ENCODE measurements at places on chromosomes 3 and 15.

DNA sequence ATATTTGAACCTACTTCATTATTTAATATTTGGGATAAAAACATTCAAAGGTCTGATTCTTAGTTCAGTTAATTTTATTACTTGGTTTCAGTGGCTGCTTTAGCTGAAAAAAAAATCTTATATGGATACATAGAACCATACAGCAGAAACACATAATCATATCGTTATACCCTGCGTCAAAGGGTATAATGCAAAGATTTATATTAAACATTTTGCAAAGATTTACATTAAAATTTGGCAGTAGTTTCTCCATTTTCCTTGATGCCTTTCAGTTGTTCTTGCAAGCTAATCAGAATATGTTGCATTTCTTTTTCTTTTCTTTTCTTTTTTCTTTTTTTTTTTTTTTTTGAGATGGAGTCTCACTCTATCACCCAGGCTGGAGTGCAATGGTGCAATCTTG is 31.4 kb downstream of the CLDN11 start:
- no peak for DNase-seq

DNA sequence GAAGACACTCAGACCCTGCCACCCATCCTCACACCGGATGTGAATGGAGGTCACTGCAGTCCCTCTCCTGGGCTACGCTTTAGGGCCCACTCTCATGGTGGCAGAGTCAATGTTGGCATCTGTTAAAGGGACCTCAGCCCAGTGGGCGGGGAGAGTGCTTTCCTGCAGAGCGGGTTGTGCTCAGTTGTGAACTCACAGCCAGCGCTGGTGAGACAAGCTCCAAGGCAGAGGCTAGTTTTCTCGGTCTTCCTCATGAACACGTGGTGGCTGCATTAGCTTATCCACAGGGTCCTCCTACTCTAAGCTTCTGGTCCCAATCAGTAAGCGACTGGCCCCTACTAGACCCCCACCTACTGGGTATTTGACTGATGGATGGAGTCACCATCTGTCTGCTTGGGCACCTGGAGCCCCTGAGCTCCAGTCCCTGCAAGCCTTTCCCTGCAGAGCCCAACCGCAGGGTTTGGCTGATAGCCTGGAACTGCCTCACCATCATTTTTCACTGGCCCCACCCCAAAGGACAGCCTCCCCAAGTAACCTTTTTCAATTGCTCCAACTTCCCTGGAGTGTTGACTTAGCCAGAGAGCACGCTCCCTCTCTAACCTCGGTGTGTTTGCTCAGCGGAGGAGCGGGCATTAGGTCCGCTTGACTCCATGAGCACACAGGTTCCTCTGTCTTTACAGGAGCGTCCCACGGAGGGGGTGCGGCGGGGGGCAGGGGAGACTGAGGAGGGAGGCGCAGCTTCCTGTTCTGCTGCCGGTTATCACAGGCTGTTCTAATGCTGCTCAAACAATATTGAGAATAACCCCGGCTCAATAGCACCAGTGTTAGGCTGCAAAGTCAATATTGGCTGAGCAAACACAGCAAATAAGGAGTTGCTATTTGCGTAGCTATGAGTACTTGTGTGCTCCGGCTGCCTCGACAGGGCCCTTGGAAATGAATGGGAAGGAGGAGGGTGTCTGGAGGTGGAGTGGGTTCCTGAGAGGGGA is 141.7 kb downstream of the RPLP1 start:
- DNase-seq: no peak

GRCh38 chr15:74240002-74240568 is 4.0 kb downstream of the CCDC33 start:
- DNase-seq: no peak

GRCh38 chr15:61974759-61975158 is 85.5 kb downstream of the VPS13C start:
- DNase-seq: no peak

DNA sequence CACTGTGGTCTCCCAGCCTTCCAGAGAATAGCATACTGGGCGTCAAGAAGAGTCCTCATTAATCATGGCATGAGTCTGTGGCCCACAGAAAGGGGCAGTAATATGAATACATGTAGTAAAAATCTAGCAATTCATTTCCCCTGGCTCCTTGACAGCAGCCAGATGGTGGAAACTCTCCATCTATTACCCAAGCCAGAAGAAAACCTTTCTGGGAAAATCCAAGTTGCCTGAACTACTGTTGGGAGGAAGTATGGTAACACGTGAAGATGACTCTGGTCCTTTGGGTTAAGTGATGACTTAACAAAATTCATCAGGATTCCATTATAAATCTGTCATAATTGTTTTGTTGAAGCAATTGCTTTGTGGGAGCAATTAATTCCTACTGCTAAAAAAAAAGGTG is 530.5 kb downstream of the FHIT start:
- DNase-seq: no peak

DNA sequence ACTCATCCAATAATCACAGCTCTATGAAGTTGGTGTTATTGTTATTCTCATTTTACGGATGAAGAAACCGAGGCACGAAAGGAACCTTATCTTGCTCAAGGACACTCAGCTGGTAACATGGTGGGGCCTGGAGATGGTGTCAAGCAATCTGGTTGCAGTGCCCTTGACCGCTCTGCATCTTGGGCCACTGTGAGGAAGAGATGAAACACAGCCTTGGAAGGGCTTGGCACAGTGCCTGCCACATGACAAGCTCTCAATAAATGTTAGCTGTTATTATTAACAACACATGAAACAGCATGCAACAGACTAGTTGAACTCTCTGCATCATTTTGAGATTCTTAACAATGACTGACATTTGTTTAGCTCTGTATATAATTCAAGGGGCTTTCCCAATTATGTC is 10.1 kb upstream of the ITGA11 start:
- DNase-seq: no peak

DNA sequence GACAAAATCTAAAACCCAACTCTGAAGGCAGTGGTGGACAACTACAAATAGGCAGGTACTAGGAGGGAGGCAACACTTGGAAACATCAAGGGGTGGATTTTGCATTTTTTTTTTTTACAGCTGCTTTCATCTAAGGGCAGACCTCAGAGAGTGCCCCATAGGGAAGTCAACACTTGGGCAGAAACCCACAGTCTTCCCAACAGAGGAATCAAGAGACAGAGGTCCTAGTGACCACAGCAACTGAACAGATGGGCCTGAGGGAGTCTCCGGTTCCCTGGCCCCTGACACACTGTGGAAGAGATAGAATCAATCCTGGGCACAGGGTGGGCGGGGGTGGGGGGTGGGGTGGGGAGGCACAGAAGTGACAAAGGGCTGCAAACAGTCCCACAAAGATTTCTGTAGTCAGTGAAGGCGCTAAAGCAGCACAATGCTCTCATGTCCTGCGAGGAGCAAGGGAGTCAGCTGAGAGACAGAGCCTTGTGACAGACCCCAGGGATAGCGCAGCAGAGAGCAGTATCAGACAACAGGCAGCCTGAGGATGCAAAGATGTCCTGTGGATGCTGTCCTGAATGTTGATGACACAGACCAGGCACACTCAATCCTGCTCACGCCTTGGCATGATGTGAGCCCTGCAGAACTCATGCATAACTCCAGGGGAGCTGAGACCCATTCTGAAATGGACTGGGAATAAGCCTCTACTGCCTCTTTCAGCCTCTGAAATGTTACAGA is 6.9 kb upstream of the RFTN1 start:
- DNase-seq: no peak

- no peak for DNase-seq
Measured at GRCh38 chr3:52524258-52524751, 9.4 kb downstream of the NT5DC2 start.

DNA sequence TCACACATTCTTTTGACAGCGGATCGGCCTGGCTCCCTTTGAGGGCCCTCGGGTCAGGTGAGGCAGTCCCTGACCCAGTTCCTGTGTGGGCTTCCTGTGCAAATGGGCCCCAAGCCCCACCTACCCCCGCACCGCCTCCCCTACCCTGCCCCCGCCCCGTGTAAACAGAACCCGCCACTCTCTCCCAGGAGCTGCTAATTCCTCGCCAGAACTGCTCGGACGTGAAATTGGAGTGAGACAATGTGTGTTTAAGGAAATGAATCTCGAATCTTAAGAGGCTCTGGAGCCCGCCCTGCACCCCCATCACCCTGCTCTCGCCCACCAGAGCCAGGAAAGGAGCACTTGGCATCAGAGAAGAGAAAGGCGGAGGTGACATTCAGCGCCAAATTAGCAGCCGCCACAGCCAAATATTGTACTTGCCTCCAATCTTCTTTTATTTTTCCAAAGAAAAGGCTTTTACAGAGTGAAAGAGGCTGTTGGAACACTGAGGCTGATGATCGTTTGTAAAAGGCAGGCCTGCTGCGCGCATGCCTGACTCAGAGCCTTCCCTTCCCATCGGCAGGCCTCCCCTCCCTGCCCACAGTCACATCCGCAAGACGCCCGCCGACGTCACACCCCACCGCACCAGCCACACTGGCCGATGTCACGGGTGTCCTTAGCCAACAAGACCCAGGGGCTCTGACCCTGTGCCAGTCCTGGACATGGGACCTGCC is 53.1 kb downstream of the CACNA2D2 start:
- DNase-seq: peak; percentile 79

DNA sequence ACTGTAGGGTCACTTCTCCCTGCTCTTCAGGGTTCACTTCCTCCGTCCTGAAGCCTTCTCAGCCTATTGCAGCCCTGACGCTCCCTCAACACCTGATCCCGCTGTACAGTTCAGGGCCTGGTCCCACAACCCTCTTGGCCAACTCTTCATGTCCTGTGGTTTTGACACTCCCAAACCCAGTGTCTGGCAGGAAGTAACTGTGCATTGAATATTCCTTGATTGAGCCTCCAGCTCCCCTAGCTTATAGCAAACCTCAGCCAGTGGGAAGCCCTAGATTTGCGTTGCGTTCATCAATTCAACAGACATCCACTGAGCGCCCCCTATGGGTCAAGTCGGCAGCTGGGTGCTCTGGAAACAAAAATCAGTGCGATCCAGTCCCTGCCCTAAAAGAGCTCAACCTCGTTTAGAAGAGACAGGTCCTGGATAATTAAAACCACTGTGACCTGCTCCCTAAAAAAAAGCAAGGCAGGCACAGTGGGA is 13.5 kb downstream of the UBAP1L start:
- DNase-seq: peak; percentile 51

DNA sequence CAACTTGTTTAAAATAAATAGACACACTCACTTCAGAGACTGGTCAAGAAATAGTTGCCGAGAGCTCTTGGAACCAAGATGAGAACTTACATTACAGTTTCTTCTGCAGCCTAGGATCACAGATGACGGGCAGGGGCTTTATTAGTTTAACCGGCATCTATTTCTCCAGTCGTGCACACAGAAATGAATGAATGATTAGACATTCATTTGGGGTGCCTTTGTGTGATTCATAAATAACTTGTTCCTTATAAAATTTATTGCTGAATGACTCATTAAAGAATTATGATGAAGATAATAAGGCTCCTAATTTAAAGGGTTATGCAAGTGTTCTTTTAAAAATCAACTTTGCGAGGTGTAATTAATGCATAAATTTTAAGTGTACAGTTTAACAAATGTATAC is 20.8 kb downstream of the NFKBIZ start:
- no peak for DNase-seq

DNA sequence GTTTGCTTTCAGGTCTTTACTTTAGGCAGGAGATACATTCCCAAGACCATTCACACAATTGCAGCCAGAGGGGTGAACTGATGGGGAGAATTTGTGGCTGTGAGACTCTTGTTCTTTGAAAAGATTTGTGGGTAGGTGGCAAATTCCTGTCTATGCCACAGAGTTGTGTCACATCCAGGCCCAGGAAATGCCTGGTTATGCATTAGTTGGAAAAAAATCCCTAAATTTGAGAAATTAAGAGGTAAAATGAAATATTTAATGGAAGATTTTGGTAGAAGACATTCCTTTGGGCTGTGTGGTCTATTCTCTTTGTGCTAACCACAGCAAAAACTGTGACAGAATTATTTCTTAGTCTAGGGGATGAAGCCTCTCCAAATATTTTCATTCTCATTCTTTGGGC is 28.8 kb downstream of the SAMMSON start:
- DNase-seq: no peak

GRCh38 chr3:98262046-98262445 is 2.0 kb upstream of the OR5H6 start:
- no peak for DNase-seq

- DNase-seq: peak; percentile 68
Measured at GRCh38 chr15:98850961-98851572, 156.5 kb downstream of the PGPEP1L start.

GRCh38 chr15:51672913-51673857 is 8.1 kb upstream of the SCG3 start:
- no peak for DNase-seq

GRCh38 chr15:41904541-41905005 is 10.7 kb upstream of the SPTBN5 start:
- DNase-seq: peak; percentile 82

DNA sequence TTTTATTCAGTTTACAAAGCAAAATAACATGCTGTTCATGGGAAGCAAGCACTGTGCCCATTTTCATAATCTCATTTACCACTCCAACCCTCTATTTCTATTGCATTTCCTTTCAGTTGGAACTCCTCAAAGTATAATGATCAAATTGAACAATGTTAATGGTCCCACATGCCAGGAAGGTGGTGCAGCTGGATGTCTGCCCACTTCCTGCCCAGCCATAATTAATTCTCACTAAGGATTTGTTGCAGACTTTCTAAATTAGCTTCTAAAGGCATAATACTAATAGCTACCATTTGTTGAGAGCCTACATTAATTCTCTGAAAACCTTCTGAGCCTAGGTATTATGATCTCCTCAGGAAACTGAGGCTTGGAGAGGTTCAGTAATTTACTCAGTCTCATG is 316.1 kb upstream of the TPM1 start:
- DNase-seq: no peak

GRCh38 chr15:68695061-68695595 is 116.3 kb downstream of the CORO2B start:
- no peak for DNase-seq

DNA sequence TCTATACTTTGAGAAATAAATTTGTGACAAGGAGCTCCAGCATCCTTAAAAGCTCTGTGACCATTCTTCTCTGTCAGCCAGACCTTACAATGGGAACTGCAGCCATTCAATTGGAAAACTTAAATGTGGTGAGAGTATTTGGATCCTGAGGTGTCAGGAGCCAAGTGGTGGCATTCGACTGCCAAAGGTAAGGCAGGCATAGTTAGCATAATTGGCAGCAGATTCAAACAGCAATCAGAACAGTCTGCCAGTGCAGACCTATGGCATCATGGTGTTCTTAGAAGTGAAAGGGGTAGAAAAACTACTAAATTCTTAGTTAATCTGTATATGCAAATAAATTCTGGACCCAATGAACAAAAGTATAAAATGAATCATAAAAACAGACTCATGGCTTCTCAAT is 18.2 kb upstream of the FNDC3B start:
- no peak for DNase-seq
